HT-29 (cell line): ENCODE measurements at places on chromosomes 4 and X.

GRCh38 chr4:26310264-26310663 is 10.6 kb upstream of the RBPJ start:
- DNase-seq, result no peak

DNA sequence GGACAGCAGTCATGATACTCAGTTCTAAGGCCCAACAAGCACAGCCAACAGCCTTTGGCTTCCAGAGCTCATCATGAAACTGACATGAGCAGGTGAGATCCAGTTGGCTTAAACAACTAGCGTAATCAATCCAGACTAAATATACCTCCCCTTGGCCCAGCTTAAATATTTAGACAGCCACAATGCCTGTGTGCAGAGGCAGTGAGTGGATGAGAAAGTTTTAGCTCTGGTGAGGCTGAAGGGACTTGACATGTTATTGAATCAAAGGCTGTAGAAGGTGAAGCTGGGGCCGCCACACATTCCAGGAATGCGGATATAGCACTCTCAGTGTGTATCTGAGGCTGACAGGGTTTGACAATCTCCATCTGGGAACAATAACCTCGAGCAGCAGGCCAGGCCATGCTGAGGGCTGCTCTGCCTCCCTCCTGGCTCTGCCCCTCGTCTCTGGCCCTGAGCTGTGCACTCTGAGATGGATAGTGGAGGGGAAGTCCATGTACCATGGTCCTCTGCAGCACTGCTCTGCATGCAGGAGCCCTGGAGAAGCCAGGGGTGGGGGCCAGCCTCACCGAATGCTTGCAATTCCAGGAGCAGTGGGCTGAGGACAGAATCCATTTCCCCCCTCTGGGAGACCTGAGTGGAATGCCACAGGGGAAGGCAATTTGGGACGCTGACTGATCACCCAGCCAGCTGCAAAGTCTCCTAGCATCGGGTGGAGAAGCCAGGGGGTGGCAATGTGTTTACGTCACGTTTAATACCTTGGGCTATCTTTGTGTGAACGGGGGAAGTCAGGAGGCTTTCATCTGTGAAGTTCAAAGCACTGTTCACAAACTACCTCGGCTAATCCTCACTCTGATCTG is 37.3 kb upstream of the RASL11B start:
- no peak for DNase-seq

DNA sequence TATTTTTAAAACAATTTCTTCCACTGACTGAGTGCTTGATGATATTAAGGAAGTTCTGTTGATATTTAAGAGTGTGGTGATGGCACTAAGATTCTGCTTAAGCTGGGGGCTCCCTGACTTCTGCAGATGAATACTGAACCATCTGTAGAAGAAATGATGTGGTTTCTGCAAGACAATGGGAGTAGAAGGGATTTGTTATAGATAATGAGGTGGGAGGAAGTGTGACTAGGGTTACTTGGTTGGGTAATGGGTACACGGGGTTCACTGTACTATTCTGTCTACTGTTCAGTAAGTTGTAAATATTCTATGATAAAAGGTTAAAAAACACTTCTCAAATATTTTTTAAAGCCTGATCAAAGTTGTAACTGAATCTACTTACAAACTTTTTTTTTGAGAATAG is 60.9 kb upstream of the TXK start:
- DNase-seq, result no peak

GRCh38 chr4:30789219-30789671 is 69.1 kb downstream of the PCDH7 start:
- peak; percentile 75 for DNase-seq

- no peak for DNase-seq
These were observed 60.7 kb downstream of the ABCG2 start for GRCh38 chr4:88097781-88098180.

- no peak for DNase-seq
These were observed 848.2 kb downstream of the NLGN4X start for GRCh38 chrX:5380426-5380825.

GRCh38 chr4:121898150-121898549 is 27.9 kb upstream of the BBS7 start:
- DNase-seq, result peak; percentile 61

- DNase-seq, result no peak
These were observed 77.5 kb downstream of the DHRSX start for GRCh38 chrX:2423282-2423681.

DNA sequence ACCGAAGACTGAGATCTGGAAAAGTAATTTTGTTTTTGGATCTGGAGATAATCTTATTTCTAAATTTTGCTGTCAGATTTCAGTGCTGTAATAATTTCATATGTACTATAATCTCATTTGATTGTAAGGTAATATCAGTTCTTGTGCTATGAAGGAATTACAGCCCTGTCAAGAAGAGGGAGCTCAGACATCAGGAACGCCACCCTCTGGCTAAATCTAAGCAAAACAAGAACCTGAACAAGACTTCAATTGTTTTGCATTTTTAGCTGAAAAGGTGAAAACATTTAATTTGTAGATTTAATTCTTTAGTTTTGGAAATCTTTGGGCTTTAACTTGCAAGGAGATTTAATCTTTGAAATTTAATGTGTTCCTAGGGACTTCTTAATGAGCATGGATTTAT is 525.4 kb upstream of the HS3ST1 start:
- DNase-seq, result peak; percentile 63

DNA sequence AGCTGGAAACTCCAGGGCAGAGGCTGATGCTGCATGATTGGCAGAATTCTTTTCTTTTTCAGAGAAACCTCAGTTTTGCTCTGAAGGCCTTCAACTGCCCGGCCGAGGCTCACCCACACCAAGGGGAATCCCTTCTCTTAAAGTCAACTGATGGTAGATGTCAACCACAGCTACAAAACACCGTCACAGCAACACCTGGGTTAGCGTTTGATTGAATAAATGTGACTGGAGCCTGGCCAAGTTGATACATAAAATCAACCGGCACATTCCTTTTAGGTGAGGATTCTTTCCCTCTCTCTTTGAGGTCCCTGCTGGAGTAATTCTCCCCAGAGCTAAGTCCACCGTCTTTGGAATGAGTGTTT is 15.2 kb upstream of the KIAA0232 start:
- DNase-seq, result peak; percentile 80

DNA sequence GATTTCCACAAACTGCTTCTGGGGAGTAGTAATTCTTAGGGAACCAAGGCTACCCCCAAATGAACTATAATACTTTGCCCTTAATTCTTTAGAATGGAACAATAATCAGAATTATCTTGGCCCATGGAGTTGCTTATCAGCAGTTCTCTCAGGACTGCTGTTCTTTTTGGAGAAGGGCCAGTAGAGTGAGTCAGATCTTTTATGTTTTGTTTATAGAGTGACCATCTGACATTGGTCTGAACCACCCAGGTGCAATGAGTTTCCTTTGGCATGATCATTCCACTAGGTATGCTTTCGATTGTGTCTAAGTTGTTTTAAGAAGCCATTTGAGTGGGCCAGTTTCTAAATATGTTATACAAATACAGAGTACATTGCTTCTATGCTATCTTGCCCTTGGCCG is 31.8 kb downstream of the PRRG1 start:
- DNase-seq, result peak; percentile 86

GRCh38 chrX:69238114-69238886 is 73.0 kb upstream of the PJA1 start:
- no peak for DNase-seq

GRCh38 chrX:12497832-12498591 is 293.2 kb upstream of the PRPS2 start:
- peak; percentile 13 for DNase-seq

GRCh38 chrX:45712067-45712466 is 511.4 kb upstream of the DIPK2B start:
- DNase-seq, result no peak
